ENCODE measurements at places on chromosomes 6 and 20. TPM values are rescaled to one million over a fixed set of nuclear protein-coding genes. Genes with fewer than 3 reads are reported as not detected.

DNA sequence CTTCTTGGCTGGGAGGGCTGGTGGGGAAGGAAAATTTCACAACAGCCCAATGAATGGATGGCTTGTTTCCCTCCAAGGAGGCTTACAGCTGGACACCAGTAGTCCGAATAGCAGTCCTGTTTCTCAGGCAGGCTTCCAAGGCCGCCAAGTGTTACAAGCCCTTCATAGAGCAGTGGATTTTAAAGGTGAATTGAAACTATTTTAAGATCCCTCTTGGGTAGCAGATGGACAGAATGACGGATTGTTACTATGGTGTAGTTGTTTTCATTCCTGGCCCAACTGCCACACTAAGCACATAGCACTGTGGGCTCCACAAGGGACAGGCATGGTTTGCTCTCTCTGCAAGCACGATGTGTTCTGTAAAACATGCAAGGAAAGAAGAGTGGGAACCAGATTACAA lies 203.3 kb upstream of the TAB2 start:
- DNase-seq, result no peak

- no peak for DNase-seq
Observed at GRCh38 chr6:168452685-168453377, 11.8 kb downstream of the SMOC2 start.

- DNase-seq, result peak; percentile 85
Observed at GRCh38 chr20:35768731-35769664, 2.8 kb upstream of the PHF20 start.

GRCh38 chr6:29758761-29759160 lies 35.5 kb downstream of the HLA-F start:
- DNase-seq, result no peak

The RNF182 gene
- polyA plus RNA-seq, result 5.4 TPM

The NHSL1 gene
- 81.3 TPM for polyA plus RNA-seq

The B3GAT2 gene
- polyA plus RNA-seq, result 1.6 TPM

All from right lung (tissue), 10 donors.